Dorsolateral prefrontal cortex (tissue), 122 donors: ENCODE measurements at places on chromosomes 12 and 14.

GRCh38 chr12:124881123-124881522 is 17.5 kb upstream of the SCARB1 start:
- DNase-seq, result no peak

- DNase-seq, result no peak
These were observed 226.1 kb downstream of the ITPR2 start for GRCh38 chr12:26606911-26607310.

DNA sequence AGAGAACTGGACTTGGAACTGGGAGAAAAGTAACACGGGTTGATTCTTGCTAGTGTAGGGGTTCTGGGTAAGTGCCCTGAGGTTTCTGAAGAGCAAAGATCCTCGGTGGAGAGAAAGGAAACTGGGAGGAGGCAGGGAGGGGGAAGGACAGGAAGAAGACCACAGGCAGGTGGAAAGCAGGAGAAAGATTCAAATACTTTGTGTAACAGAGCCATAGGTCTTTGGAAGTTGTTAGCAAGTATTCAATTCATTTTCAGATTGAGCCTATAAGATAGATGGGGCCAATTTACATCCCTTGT is 1.3 kb downstream of the PNP start:
- DNase-seq, result no peak

GRCh38 chr12:95997911-95998510 is 1.9 kb upstream of the HAL start:
- no peak for DNase-seq

DNA sequence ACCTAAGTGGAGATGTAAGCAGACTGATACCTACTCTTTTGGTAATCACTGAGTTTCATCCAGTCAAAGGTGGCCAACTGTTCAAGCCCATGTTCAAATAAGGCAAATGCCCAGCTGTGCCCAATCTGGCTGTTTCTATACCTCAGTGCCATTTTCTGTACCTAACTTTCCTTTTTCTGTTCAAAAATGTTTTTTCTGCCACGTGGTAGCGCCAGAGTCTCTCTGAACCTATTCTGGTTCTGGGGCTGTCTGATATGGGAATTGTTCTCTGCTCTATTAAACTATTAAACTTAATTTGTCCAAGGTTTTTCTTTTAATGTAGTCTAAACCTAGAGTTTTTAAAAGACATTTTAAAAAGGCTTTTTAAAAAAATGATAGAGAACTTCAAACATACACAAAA is 391.2 kb downstream of the NOVA1 start:
- DNase-seq, result no peak

DNA sequence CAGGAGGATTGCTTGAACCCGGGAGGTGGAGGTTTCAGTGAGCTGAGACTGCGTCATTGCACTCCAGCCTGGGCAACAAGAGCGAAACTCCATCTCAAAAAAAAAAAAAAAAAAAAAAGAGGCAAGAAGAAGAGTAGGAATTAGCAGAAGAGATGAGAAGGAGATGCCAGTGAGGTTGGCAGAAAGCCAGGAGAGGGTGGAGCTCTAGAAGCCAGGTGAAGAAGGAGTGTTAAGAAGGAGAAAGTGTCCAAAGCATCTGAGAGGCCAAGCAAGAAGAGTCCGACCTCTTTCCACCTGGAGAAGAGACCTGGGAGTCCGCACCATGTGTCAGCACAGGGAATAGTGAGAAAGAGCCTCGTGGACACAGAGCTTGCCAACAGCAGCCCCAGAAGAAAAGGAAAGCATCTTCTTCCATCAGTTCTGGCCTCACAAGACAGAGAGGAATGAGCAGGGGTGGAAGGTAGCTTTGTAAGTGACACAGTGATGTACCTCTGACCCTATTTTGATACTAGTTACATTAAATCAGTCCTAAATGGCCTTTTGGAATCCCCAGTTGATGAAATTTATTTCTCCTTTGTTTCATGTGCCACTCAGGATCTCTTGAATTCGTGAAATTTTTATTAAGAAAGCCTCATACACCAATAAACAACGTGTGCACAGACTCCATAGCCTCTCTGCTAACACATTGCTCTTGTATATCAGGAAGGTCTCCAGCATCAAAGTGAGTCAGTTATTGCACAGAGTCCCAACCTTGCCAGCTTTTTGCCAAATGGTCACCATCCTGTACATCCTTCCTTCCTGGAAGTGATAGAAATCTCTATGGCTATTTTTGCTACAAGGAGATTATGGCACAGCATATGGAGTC is 70.6 kb downstream of the SAMD4A start:
- no peak for DNase-seq

- DNase-seq, result no peak
These were observed 744.3 kb downstream of the DIO2 start for GRCh38 chr14:79466938-79467527.

DNA sequence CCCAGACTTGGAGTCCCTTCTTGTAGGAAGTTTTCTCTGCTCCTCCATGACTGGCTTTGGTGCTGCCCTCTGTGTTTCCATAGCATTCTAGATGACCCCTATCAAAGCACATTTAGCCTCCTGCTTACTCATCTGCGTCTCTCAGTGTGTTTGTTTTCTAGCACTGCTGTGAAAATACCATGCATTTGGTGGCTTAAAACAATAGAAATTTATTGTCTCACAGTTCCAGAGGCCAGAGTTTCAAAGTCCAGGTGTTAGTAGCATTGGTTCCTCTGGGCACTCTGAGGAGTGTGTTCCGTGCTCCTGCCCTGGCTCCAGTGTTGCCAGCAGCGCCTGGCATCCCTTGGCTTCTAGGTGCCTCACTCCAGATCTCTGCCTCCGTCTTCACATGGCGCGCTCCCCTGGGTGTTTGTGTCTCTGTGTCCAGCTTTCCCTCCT is 86.1 kb downstream of the CACNA1C start:
- no peak for DNase-seq

- no peak for DNase-seq
These were observed 98.0 kb downstream of the VCPKMT start for GRCh38 chr14:50018201-50018932.

GRCh38 chr12:107541001-107541705 is 144.4 kb upstream of the PWP1 start:
- DNase-seq, result no peak

DNA sequence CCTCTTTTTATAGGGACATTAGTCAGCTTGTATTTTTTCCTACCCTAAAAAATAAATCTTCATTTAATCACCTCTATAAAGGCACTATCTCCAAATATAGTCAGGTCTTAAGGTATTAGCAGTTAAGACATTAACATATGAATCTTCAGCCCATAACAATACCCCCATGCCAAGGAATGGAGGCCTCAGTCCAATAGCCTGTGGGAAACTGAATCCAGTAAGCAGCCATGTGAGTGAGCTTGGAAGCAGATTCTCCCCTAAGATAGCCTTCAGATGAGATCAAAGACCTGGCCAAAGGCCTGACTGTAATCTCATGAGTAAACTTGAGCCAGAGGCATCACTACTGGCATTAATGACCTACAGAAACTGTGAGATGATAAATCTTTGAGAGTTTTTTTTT is 232.1 kb upstream of the SYT10 start:
- no peak for DNase-seq

GRCh38 chr14:33679461-33680225 is 271.2 kb downstream of the EGLN3 start:
- DNase-seq, result no peak

DNA sequence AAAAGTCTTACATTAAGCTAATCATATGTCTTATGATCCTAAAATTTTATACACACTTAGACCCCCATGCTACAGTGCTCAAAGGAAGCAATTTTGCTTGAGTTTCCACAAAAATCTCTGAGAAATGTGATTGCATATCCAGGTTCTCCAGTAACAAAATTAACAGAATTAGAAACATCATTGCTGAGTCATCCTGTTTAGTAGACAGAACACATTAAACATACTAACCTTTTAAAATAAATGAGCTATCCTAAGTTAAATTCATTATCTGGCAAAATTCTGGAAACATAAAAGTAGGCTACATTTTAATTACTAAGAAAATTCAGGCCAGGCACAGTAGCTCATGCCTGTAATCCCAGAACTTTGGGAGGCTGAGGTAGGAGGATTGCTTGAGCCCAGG is 94.7 kb downstream of the DENND5B start:
- DNase-seq, result no peak

- no peak for DNase-seq
These were observed 433.8 kb upstream of the DCN start for GRCh38 chr12:91616416-91616815.

DNA sequence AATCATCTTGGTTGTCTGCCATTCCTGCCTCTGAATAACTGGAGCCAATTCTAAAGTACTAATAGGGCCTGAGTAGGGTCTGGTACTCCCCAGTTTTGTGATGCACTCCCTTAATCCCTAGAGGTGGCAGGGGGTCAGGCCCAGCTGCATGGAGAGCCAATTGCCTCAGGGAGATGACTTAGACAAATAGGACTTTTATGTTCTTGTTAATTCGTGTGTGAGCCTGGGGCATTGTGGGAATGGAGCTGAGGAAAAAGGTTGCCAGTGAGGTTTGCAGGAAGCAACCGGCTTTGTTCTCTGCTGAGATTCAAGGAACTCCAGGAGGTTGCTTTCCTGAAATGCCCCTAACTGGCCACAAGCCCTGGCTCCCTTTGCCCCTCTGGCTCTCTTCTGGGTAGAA is 6.8 kb upstream of the DCD start:
- DNase-seq, result no peak

GRCh38 chr12:119415714-119416113 is 81.2 kb downstream of the CCDC60 start:
- no peak for DNase-seq

DNA sequence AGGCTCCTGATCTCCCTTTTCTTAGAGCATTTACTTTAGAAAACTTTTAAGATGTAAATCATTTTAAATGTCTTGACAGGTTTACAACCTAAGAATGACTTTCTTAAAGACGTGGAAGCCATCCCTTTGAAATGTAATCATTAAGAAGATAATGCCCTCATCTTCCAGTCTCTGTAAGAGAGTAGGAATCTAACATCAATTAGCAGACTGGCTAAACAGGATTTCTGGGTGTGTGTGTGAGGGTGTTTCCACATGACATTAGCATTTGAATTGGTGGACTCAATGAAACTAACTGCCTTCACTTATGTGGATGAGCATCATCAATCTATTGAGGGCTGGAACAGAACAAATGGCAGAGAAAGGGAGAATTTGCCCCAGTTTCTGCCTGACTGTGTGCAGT is 329.5 kb downstream of the RPL10L start:
- no peak for DNase-seq

DNA sequence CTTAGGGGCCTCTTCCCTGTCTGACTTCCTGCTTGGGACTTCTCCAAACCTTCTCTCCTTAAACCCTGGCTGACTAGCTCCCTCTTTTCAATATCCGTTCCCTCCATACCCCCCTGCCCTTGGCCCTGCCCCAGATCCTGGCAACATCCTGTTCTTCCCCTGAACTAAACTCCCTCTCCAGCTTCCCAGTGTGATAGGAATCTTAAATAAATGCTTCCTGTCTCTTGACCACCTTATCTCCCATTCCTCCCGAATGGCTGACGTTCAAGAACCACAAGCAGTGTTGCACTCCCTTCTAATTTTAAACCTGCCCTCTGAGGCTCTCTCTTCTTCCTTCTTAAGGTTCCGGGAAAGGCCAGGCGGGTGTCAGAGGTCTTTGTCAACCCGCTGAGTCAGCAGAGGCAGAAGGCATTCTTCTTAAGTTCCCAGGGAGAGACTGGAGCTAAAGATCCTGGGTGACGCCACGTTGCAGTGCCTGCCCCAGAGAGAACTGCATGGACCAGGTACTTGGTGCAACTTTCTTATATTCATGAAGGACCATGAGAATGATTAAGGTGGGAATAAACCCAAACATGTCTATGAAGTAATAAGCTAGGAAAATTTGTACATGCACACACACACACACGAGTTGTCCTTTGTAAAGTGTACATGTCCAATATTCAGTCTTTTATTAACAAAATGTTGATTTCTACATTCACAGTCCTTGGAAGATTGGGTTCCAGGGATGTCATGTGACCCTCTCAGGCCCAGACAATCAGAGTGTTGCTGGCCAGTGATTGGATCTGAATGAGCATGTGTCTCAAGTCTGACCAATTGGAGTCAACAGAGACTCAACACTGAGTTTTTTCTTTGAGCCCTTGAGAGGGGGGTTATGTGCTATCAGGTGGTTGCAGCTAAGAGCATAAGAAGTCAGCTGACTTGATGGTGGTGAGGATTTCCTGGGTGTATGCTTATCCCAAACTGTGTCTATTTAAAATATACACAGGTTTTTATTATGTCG is 420.2 kb upstream of the TBX3 start:
- no peak for DNase-seq

DNA sequence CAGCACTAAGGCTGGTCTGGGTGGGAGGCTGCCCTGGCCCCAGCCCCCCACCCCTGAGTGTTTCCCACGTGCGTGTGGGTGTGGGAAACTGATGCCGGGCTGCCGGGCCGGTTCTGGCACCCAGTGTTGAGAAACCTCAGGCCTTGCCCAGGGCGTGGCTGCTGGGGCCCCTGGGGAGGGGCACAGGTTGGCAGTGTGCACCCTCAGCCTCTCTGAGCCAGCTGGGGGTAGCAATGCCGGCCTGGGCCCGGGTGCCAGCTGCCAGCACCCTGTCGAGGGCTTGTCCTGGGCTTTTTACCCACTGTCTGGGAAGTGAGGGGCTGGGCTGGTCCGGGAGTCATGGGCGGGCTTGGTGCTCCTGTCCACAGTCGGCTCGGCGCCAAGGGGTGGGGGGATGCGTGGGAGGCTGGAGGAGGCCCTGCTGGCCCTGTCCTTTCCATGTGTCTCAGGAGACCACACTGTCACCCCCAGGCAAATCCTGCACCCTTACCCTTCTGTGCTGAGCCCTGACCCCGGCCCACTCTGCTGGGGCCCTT is 15.7 kb downstream of the ASPG start:
- no peak for DNase-seq

DNA sequence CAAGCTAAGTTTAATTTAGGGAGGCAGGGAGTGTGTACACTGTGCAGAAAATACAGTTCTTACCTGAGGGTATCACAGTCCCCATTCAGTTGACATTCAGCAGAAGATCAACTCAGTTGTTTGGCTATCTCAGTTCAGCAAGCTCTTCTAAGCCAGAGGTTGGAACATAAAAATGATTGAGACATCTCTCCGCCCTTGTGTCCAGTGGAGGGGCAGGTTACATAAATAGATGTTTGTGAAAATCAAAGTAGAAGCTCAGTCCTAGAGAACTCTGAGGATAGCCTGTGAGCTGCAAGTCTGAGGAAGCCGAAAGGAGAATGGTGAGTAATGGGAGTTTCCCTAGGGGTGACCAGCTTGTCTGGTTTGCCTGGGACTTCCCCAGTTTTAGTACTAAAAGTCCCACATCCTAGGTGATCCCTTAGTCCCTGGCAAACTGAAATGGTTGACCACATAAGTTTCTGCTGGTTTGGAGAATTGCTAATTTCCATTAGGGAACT is 251.4 kb upstream of the ATP2B1 start:
- no peak for DNase-seq

GRCh38 chr12:122276242-122276641 is 9.9 kb upstream of the VPS33A start:
- no peak for DNase-seq

DNA sequence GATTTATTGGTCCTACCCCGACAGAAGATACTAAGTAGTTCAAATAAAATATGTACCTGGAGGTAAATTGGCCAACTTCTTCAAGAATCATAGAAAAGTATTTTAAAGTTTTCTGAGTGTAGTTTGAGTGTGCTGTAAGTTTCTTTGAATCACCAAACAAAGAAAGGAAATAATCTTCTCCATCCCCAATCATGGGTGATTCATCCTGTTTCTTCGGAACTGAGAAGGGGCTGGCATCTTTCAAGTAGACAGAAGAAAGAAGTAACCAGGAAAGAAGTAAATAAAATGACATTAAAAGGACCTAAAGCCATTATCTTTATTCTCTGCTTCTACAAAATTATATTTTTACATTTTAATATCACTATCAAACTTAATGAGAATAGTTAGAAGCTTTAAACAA is 6.8 kb downstream of the LMNTD1 start:
- no peak for DNase-seq
